ENCODE measurements at places on chromosomes 2 and 18. TPM values are rescaled to one million over a fixed set of nuclear protein-coding genes. Genes with fewer than 3 reads are reported as not detected.
A peak's percentile ranks its signal among the peaks of the same experiment; 100 is the strongest.

- no peak for DNase-seq
Measured at GRCh38 chr2:218733171-218734021, 22.8 kb downstream of the TTLL4 start.

The SERPINB8 gene
- 52.9 TPM for total RNA-seq

DNA sequence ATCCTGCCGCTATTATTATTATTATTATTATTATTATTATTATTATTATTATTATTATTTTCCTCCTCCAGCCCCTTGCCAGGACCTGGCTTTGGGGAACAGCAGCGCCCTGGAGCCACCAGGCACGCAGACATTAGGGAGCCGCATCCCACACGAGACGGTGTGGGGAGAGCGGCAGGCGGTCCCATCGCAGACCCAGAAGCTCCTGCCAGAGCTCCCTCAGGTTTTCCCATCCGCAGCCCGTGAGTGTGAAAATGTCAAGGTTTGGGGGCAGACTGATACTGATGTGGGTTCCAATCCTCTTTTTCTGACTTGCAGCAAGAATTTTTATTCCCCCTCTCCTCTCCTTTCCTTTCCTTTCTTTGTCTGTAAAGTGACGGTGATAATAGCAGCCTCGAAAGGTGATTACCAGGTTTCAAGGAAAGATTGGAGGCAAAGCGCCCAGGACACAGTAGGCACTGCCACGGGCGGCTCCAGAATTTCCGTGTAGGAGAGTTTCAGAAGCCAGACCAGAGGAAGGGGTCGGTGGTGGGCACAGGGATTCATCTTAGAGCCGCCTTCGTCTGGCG is 816 bp downstream of the SCTR start:
- no peak for DNase-seq

The BOLL gene
- not detected for total RNA-seq

GRCh38 chr2:219434718-219435525 is at the start of gene SPEG:
SPEG (plus strand) TSS chr2:219434843; CDS start chr2:219434978, 135 bp downstream.
- no peak for DNase-seq

GRCh38 chr18:32919799-32920198 is 147.0 kb upstream of the KLHL14 start:
- peak; percentile 46 for DNase-seq

DNA sequence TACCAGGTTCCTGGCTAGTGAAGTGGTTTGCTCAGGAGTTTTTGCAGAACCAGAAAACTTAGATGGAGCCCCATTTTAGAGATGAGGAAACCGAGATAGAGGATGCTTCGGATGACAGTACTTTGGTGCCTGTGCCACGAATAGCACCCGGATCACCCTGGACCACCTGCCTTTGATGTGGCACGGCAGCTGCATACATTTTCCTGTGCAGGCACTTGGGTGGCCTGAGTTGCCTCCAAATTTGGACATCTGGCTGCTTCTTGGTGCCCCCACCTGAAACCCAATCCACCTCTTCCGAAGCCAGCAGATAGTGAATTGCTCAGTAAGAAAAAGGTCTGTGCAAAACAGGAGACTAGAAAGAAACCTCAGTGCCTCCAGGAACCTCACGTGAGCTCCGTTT is 140.6 kb upstream of the ID2 start:
- no peak for DNase-seq

- DNase-seq, result no peak
Measured at GRCh38 chr2:174635015-174635593, 37.5 kb upstream of the WIPF1 start.

- no peak for DNase-seq
Measured at GRCh38 chr2:217709478-217710210, 293.2 kb downstream of the TNS1 start.

DNA sequence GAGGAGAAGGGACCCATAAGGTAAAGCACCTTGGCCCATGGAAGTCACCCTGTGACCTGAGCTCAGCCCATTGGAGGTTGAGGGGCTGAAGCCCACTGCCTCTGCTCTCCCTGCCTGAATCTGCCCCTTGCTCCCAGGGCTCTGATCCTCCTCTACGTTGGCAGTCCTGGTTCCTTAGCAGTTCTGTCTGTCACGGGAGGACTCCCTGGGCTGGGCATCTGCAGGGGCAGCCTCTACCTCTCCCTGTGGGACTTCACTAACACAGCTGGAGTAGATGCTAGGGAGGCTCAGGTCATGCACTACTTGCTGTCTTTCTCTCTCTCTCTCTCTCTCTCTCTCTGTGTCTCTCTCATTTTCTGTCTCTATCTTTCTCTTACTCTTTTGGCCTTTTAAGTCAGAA is 8.7 kb downstream of the GYPC start:
- no peak for DNase-seq

The RGPD4 gene
- not detected for total RNA-seq

- peak; percentile 63 for DNase-seq
Measured at GRCh38 chr18:7021994-7022840, 95.4 kb downstream of the LAMA1 start.

DNA sequence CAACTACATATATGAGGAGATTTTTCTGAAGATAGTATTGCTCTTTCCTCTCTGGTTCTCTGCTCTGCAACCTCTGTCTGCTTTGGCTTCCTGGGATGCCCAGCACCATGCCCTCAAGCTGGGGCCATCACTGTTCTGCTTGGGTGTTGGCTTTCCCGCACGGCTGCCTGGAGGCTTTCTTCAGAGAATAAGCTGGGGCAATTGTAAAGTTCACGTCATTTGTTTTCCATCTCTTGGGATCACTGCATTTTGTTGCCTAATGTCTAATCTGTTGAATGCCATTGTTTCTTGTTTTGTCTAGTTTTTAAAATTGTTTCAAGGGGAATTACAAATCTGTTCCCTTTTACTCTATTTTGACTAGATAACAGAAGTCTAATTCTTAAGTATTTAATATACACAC is 437.3 kb upstream of the NRP2 start:
- no peak for DNase-seq

DNA sequence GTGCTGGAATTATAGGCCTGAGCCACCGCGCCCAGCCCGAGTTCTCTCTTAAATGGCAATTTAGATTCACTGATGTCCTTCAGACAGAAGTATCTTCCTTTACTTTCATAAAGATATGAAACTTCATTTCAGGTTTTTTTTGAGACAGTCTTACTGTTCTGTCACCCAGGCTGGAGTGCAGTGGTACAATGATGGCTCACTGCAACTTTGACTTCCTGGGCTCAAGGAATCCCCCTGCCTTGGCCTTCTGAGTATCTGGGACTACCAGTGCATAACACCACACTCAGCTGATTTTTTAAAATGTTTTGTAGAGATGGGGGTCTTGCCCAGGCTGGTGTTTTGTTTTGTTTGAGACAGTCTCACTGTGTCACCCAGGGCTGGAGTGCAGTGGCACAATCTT is 13.2 kb downstream of the ITGB1BP1 start:
- no peak for DNase-seq

- peak; percentile 43 for DNase-seq
Measured at GRCh38 chr18:30971338-30971956, 71.1 kb downstream of the DSC3 start.

DNA sequence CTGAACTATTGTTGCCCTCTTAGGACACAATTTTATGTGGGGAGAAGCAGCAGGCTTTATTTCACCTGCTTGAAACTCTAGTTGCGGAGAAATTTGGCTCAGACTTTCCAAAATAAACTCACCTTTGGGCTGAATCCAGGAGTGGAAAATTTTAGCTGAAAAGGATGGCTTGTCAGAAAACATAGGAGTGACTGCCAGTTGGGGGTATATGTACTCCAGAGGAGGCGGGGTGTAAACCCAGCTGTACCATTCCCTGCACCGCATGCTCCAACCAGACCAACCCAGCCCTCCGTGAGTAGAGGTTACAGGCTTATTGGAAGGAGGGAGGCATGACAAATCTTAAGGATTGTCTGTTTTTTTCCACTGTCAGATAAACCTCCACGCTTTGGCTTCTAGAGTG is 53.8 kb downstream of the PRKCE start:
- DNase-seq, result no peak

GRCh38 chr2:185531721-185532120 is 206.9 kb upstream of the FSIP2 start:
- no peak for DNase-seq

DNA sequence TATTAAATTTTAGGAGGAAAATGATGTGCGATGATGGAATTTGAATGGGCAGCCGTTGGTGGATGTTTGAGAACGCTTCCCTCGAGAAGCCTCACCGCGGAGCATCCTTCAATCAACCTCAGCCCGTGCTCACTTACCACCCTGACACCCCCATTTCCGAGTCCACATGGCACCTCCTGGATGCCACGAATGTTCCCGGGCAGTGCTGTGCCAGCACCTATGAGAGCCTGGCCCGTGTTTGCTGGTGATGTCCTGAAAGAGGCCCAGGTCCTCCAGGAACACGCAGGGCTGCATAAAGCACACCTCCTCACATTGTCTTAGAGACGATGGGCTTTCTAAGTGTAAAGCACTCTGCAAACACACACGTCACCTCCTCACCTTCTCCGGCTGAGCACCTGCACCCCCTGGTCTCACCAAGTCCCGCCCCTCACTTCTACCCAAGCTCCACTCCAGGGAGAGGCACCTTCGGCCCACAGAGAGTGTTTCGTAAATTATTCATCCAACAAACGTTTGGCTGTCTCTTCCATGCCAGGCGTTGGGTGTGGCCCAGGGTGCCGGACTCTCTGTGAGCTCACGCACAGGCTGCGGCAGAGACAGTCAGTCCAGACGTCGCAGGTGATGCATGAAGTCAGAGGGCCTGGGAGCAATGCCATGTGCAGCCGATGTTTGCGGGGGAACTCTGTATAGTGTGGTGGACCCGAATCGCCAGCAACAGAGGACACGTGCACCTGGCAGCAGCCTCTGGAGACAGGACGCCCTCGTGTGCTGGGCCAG is 150.0 kb downstream of the TPO start:
- no peak for DNase-seq

GRCh38 chr2:57084697-57085281 is 901.0 kb downstream of the CCDC85A start:
- no peak for DNase-seq

The HSBP1L1 gene
- total RNA-seq, result 38.6 TPM

The DSC1 gene
- 0.14 TPM for total RNA-seq

The NPC1 gene
- 43.3 TPM for total RNA-seq

GRCh38 chr2:161068670-161069069 is 91.6 kb upstream of the TANK start:
- no peak for DNase-seq

- DNase-seq, result no peak
Measured at GRCh38 chr2:71277147-71277475, 50.2 kb upstream of the PAIP2B start.

GRCh38 chr18:54822872-54823845 is 5.1 kb upstream of the RAB27B start:
- DNase-seq, result peak; percentile 91

- DNase-seq, result no peak
Measured at GRCh38 chr2:239533569-239534316, 132.9 kb upstream of the HDAC4 start.

Measured in NCI-H460 (cell line).